ENCODE measurements at places on chromosomes 5 and 9.

GRCh38 chr5:140324617-140325241 is 21.7 kb downstream of the HBEGF start:
- DNase-seq, result no peak

GRCh38 chr5:176610435-176610773 is 448 bp upstream of the GPRIN1 start:
- no peak for DNase-seq

- DNase-seq, result no peak
These were observed 14.5 kb upstream of the GNAQ start for GRCh38 chr9:78046112-78046511.

DNA sequence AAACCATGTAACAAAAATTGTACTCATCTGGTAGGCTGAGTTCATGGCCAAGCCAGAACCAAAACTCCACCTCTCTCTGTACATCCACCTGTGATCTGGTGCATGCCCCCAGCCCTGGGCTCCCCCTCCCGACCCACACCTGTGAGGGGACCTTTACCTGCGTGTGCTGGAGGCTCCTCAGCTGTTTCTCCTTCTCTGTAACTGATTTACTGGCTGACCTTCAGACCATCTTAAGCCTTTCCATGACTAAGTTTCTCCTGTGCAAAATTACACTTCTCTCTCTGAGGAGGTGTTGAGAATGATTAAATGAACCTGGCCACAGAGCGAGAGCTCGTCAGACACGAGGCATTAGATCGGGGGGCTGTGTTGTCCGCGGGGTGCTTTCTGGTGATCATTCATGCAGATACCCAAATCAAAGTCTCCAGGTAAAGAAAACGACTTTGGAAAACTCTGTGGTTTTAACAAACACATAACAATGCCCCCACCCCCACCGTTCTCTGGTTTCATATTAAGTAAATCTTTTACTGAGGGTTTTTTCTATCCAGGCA is 136.4 kb downstream of the SEMA5A start:
- DNase-seq, result no peak

DNA sequence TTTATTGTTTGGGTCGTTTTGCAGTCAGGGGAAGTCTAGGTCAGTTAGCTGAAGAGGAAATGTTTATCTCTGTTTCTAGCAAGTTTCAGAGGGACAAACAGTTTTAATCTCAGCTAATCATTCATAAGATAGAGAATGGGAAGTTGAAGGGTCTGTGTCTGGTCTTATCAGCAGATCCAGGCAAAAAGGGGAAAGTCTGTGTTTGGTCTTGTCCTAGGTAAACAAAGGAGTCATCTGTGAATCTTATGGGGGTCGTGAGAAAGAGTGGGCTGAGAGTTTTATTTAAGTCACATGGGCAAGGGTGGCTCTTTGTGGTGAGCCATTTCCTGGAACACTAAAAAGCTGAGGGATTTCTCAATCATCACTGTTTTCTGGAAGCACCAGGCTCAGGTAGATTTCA is 5.6 kb upstream of the SNCAIP start:
- DNase-seq, result no peak

DNA sequence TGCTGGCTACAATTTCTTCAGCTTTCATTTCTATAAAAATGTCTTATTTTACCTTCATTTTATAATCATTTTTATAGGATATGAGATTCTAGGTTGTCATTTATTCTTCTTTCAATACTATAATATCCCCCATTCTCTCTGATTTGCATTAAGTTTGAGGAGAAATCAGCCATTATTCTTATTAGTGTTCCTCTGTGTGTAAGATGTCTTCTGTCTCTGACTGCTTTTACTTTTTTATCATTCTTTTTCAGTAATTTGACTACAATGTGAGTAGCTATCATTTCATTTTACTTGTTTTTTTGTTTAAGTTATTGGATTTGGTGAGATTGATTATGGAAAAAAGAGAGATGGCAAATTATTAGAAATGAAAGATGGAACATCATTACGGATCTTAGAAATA is 13.6 kb upstream of the SREK1 start:
- no peak for DNase-seq

DNA sequence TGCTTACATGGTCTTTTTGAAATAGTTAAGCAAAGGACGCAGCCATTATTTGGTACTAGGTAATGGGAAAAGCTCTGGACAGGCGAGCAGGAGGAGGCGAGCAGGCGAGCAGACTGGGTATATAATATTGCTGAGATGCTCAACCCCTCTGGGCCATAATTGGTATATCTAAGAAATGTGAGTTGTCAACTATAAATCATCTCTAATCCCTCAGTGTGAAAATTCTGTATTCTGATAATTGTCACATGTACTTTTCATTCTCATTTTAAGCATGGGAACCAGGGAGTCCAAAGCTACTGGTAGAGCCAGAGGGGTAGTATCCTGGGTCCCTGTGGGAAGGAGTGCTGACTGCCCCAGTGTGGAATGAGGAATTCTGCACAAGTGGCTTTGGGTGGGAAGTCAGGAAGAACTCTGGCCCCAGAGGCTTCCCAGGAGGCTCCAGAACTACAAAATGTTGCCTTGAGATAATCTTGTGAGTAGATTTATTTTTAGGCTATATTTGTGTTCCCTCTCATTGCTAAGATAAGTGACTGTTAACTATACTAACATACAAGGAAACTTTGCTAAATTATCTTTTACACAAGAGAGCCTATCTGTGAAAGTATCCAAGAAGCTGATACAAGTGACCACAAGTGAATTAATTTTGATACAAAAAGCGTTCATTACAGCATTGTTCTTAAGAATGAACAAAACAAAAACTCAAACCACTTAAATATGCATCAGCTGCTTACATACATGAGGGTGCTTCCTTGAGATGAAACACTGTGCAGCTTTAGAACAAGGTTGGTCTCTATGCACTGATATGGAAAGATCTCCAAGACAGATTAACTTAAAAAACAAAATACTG is 70.5 kb upstream of the TNFAIP8 start:
- no peak for DNase-seq

GRCh38 chr5:151670083-151670686 is 16.5 kb downstream of the SPARC start:
- no peak for DNase-seq

GRCh38 chr5:23727271-23727670 is 219.9 kb downstream of the PRDM9 start:
- no peak for DNase-seq

DNA sequence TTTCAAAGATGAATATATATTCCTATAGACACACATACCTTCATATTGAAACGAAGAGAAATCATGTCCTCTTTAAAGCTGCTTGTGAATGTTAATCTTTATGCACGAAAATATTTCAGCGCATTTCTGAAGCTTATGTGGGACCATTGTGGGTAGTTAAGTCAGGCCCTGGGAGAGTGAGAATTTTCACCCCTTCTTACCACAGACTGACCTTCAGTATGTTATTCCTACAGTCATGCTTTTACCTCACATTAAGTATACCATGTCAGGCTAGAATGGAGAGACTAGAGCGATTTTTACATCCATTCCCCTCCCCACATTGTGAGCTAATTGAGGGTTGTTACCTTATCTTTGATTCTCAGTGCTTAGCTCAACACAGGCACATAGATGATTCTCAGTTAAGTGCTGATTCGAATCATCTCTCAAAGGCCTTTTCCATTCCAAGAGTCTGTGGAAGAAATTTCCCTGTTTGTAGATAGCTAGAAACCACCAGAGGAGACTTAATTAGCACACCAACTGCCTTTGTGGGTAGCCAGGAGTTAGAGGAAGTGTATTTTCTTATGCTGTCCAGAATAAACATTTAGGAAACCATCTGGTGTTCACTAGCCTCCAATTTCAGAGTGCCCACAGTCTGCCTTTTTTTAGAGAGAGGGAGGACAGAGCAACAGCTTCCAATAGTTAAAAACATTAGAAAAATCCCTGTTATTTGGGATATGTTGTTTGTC is 110.5 kb downstream of the MEGF10 start:
- no peak for DNase-seq

DNA sequence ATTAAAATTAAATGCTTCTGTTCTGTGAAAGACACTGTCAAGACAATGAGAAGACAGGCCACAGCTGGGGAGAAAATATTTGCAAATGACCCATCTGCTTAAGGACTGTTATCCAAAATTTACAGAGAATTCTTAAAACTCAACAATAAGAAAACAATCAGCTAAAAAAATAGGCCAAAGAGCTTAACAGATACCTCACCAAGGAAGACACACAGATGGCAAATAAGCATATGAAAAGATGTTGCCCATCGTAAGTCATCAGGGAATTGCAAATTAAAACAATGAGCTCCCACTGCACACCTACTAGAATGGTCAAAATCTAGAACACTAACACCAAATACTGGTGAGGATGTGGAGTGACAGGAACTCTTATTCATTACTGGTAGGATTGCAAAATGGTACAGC is 10.3 kb downstream of the WNK2 start:
- DNase-seq, result no peak

DNA sequence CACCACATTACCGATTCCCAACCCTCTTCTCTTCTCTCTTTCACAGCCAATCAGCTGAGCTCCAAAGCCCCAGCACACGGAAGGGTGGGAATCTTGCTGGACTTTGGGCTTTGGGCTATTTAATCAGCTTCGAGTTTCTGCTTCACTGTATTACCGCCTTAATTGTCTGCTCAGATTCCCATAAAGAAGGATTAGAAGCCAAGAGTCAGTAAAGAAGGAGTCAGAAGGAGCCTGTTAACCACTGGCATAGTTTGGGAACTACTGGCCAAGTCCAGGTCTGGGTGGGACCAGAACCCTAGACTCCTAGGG is 4.4 kb downstream of the SPRY4 start:
- DNase-seq, result no peak

DNA sequence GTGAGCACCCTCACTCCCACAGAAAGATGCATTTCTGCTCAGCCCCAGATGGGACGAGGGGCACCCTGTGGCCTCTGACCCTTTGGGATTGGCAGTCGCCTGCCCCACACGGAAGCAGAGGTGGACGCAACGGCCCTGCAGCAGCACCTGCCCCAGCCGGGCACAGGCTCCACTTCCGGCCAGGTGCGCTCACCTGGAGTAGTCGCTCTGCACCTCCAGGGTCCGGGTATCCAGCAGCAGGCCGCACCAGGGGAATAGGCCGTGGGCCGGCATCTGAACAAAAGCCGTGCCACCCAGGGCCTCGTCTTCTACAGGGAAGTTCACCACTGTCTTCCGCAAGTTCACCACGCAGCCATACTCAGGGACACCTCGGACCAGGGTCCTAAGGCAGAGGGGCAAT is 30.7 kb downstream of the TERT start:
- DNase-seq, result no peak

DNA sequence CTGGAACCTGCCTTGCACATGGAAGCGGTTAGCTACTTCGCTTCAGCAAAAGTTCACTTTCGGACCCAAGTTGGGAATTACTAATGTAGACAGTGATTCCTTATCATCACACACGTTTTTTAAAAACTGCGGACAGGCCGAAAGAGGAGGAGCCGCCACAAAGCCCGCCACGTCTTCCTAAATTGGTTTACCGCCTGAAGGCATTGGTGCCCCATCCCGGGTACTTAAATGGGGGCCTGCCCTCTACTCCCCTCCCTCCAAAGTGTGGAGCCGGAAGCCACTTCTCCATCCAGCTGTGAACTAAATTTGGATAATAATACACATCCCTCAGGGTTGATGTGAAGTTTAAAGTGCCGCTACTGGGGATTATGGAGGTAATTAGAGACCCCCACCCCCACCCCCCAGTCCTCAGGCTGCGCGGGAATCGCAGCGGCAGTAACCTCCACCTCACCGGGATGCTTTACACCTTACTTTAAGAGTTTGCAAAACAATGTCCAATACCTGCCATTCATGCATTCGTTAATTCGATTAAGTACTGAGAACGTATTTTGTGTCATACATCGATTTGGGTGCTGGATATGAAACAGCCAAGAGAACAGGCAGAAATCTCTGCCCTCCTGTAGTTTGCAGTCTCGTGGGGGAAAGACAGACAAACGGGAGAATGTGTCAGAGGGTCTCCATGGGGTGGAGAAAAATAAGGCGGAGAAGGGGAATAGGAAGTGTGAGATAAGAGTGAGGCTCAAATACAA is 937 bp upstream of the MACROH2A1 start:
- DNase-seq, result no peak

- no peak for DNase-seq
These were observed 45.6 kb upstream of the RNF130 start for GRCh38 chr5:180117000-180117725.

- DNase-seq, result no peak
These were observed 81.0 kb downstream of the ESM1 start for GRCh38 chr5:54904425-54904824.

- DNase-seq, result no peak
These were observed 814 bp downstream of the KIF12 start for GRCh38 chr9:114098021-114098935.

GRCh38 chr5:92662741-92663140 is 918.3 kb downstream of the NR2F1-AS1 start:
- DNase-seq, result no peak

DNA sequence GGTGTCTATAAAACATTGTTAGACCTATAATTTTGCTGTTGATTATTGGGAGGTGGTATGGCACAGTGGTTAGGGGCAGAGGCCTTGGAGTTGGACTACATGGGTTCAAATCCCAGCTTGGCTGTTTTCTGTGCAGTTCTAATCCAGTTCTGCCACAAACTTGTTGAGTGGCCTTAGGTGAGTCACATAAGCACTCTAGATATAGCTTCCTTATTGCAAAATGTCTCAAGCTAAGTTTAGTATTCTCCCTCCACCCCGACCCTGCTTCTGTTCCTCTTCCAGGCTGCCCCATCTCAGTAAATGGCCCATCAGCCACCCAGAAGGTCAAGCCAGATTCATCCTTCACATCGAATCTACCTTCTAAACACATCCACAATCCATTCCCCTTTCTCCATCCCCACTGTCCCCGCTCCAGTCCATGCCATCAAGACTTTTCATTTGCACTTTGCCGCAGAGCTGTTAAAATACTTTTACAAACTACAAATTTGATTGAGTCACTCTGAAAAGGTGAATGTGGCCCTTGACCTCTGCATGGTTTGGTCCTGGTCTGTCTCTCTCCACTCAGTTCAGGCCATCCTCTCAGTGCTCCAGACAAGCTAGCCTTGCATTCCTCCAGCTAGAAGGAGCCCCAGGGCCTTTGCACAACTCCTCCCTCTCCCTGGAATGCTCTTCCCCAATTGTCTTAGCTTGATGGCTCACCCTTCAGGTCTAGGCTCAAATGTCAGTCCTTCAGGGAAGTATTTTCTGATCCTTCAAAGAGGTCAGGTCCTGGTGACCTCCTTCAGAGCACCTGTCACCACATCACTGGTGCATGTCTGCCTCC is 10.0 kb upstream of the HDHD3 start:
- DNase-seq, result no peak

DNA sequence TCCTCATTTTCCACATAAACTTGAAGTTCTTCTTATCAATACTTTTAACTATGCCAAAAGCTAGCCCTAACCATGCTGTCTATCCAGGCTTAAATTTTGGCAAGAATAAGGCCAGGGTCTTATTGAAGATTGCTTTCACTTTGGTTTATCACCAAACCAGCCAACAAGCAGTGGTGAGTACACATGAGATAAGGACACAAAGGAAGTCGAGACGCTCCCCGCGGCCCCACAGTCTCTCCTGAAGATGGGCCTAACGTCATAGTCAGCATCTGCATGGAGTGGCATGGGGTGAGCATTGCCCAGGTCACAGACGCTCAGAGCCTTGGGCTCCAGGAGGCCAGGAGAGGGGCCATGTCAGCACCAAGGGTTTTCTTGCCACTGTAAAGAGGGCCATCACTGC is 80.3 kb downstream of the ATPSCKMT start:
- DNase-seq, result no peak

Data from stimulated activated CD4-positive, alpha-beta T cell treated with anti-CD3 and anti-CD28 coated beads, TNF-alpha, amount 100 ng/mL, for 1 hour (primary cell).